CD8-positive, alpha-beta T cell (primary cell): ENCODE measurements at places on chromosomes 7 and 10.

DNA sequence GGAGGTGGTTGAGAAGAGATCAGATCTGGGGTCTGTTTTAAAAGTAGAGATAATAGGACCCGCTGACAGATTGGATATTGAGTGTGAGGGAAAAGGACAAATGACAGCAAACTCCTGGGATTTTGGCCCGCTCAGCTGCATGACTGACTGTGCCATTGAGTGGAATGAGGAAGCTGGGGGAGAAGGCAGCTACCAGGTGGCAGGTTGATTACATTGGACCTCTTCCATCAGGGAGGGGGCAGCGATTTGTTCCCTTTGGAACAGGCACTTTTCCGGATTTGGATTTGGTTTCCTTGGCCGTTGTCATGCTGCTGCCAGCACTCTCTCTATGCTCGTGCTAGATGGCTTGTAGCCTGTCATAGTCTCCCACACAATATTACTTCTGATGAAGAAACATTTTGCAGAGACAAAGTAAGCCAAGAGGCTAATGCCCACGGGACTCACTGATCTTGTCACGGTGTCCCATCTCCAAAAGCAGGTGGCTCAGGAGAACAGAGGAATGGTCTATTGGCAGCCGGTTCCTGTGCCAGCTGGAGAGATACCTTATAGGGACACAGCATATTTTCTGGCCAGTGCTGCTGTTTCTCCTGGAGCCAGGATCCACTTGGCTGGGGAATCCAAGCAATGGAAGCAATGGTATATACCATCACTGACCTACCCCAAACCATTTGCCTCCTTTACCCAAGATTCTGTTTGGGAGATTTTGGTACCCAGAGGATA lies 69.1 kb upstream of the WAC start:
- DNase-seq, result no peak

DNA sequence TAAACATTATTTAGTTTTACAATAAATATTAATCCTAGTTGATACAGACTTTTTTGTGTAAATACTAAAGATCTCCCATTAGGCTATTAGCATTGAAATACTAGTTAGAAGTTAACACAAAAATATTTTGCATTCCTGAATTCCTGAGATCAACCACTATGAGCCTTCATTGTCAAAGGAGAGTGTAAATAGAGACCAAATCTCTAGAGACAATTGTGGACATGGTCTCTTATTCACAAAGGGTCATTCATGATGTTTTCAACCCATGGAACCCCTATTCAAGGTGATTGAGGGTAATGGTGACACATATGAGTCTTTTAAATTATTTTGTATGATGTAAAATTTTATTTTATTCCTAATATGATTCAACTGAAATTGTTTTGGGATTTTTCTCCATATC lies 1454.8 kb upstream of the LRRTM3 start:
- no peak for DNase-seq

GRCh38 chr10:11918384-11918783 lies 95.2 kb downstream of the PROSER2 start:
- no peak for DNase-seq

- no peak for DNase-seq
Observed at GRCh38 chr7:65430344-65431186, 56.9 kb downstream of the ZNF92 start.

- DNase-seq, result no peak
Observed at GRCh38 chr10:13893926-13894325, 307.2 kb downstream of the PRPF18 start.

DNA sequence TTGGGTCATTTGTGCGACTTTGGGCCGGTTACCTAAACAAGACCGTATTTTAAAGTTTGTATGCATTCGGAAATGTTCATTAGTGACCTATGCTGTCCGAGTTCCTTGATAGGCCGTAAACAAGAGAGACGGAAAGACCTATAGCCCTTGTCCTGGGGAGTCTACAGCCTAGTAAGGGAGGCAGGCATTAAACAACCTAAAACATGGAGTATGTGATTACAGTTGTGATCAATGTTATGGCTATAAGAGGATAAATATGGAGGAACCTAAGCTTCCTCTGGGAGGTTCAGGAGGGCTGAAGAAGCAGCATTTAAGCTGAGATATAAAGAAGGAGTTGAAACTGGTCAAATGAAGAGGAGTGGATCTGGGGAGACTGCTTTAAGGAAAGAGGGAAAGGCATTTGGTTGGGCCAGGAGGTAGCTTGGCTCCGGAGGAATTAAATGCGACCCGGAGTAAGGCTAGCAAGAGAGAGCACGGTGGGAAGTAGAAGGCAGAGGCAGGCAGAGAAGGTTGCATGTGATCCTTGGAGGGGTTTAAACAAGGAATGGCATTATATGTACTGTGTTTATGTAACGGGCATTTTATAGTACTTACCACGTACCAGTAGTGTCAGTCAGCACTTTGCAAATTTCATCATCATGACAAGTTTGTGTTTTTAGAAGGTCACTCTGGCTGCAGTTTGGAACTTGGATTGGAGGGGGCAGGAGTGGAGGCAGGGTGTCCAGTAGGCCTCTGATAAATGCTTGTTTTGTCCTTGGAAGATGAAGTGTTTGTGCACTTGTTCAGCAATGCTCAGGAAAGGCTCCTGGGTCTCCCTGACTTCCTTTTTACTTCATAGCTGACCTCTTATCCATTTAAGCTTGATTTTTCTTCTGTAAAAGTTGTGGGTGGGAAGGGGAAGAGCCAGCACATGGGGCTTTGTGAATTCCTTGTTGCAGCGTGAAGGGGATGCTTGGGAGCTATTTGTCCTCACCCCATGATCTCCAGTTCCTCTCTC lies 1.0 kb upstream of the AVPI1 start:
- DNase-seq, result no peak

DNA sequence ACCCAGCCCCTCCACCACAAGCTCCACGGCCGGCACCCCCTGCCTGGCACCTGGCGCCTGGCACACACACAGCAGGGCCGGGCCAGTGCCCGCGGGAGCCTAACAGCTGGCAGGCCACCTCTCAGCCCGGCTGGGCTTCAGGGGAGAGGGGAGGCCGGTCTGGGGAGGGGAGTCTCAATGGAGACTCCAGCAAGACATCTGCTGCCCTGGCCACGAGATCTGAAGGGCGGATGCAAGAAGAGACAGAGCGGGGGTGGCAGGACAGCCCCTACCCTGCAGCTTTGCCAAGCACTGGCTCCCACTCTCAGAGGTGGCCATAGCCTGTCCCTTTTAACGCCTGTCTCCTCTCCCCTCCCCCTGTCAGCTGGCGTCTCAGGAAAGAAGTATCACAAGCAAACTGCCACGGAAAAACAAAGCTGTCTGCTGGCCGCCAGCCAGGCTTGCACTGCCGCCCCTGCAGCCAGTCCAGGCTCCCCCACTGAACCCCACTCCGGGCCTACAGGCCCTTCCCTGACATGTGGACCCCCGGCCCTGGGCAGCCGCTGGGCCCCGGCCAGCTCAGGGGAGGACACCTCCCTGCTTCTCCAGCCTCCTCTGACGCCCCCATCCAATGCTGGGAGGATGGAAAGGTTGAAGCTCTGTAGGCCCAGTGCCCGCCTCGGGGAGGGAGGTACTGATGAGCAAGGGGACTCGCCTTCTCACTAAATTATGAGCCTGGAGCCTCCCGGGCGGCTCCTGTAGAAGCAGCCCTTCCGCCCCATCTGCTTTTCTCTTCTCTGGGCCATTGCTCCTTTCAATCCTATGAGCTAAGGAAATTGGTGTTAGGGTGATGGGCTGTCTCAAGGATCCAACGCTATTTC lies 178.4 kb downstream of the ARHGAP12 start:
- no peak for DNase-seq

- no peak for DNase-seq
Observed at GRCh38 chr10:71362141-71362540, 34.6 kb upstream of the CDH23 start.

DNA sequence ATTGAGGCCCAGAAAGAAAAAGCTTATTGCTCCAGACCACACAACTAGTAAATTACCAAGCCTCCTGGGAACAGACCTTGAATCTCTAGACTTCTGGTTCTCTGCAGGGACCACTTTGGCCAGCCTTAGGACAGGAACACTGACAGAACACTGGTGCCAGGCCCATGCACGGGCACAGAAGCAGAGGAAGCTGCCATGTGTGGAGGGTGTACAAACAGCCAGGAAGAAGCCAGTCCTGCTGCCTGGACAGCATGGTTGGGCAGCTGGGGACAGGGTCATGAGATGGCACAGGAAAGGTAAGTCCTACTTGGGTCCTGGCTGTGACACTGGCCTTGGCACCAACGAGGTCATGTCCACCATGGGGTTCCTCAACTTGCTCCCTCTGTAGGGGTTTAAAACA lies 19.2 kb downstream of the MMRN2 start:
- no peak for DNase-seq

DNA sequence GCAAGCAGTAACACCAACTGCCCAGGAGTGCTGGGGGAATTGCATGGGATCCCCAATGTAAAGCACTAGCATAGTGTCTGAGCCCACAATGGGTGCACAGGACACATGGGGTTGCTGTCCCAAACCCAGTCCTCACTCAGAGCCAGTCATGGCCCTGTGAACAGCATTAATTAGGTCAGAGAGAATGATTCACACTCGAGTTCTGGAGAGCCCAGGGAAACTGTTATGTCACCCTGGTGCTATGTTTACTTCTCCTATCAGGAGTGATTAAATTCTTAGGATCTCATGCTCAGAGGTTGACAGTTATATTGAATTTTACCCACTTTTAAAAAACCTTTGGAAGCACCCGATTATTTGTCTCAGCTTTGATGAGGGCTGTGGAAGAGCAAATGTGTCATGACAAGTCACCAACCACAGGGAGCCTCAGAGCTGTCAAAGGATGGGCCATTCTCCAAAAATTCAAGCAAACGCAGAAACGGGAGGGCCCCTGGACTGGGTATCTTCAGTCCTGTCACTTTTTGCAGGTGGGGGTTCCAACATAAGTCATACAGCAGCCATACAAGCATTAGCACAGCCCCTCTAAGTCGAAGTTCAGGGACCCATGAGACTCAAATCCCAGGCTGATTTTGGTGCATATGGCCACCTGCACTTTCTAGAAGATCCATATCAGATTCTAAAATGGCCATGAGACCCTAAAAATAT lies 1.3 kb upstream of the RASSF4 start:
- no peak for DNase-seq

DNA sequence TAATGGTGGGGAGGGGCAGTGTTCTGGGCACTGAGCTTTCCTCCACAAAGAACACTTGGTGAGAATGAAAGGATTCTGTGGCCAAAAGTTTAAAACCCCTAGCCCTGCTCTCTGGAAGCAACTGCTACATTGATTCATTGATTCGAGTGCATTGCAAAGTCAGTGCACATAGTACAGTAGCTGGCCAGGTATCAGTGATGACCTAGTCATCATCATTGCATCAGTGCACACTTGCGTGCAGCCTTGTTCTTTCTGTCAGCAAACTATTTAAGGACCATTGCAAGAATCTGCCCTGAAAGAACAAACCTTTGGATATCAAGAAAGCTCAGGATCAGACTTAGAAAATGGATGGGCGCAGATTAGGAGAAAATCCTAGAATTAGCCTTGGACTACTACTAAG lies 47.4 kb downstream of the CUL1 start:
- no peak for DNase-seq

GRCh38 chr7:42069590-42069989 lies 167.4 kb downstream of the GLI3 start:
- DNase-seq, result no peak

- no peak for DNase-seq
Observed at GRCh38 chr7:113087071-113087998, 708 bp upstream of the GPR85 start.

GRCh38 chr10:49150426-49150825 lies 16.6 kb upstream of the FAM170B start:
- no peak for DNase-seq

DNA sequence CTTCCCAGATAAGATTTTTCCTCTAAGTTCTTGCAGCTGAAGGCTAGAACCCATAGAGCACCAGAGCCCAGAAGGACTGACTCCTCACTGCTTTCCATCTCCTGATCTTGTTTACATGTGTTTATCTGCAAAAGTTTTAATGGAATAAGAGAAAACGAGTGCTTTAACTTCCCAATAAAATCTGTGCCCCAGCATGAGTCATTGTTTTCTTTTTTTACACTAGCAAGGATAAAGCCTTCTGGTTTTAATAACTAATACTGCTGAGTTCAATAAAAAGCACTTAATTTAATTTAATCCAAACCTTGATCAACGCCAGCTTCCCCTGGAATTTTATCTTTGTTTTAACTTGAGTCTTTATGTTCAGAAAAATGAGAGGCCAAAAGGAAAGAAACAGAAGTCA lies 227.6 kb downstream of the HPSE2 start:
- DNase-seq, result no peak

DNA sequence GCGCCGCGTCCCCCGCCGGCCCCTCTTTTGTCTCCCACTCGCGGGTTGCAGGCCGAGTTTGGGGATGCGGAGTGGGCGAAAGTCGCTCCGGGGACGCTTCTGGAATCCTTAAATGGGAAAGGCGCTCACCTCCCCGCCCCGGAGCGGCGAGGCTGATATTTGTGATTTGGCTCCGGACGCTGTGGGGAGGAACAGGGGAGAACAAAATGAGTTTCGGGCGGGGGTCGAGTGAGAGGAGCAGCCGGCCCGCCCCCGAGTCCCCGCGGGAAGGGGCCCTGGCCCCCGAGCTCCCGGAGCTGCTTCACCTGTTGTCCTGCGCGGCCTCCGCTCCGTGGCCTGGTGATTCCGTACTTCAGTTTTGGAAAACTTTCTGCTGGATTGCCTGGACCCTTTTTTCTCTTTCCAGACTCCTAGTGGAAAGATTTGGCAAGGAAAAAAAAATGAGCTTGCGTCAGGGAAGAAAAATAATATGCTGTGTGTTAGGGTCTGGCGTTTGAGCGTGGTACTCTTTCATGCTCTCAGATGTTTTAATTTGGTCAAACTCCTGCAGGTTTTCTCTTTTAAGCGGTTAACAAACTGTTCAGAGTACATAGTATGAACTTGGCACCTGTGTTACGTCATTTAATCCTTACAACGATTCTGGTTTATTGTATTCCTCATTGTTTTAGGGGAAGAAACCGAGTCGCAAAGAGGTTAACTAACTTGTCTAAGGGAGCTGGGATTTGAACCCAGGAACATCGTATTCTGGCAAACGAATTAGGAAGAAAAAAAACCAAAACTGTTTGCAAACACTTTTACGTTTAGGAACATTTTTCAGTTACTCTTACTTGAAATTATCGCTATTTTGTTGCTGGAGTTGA lies 924 bp downstream of the BMPR1A start:
- no peak for DNase-seq

GRCh38 chr7:13321316-13321715 lies 633.9 kb downstream of the ARL4A start:
- no peak for DNase-seq

DNA sequence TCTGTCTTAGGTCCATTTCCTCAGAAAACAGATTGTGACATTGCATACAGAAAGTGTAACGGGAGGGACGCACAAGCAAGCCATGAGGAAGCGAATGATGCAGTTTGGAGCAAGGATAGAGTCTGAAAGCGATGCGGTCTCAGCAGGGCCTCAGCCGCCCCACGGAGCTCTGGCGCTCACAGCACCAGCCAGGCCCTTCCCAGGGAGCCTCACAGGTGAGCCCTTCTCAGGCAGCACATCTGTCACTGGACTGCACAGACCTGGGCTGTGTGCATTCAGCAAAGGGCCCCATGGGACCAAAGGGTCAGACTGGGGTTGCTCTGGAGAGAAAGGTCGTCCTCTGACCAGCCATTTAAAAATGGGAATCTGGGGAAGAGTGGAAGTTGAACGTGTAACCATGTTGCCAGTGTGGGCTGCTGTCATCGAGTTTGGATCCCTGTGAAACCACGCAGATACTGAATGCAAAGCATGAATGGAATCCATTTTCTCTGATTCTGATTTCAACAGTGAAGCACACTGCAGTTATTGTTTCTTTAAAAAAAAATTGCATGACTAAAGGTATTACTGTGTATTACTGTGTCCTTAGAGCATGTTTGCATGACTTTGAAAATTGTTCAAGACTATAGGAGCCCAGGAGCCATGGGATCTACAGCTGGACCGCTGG lies 350.0 kb upstream of the AKR1E2 start:
- no peak for DNase-seq
